ENCODE measurements at places on chromosomes 13 and 19.

DNA sequence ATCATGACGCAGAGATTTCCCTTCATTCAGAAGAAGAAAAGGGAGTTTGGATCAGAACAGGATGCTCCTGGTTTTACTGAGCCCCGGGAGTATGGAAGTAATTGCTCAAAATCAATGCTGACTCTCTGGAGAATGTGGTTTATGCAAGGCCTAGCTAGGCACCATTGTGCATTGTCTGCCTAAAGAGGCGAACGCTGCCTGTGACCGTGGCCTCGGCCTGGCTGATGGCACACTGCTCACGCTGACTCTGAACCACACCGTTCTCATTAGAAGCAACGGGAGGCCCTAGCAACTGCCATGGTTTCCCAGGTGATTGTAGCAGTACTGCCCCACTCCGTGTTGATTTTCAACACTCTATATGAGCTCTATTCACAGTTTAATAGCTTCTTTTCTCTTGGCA, 41.7 kb upstream of the UBL3 start:
- no peak for DNase-seq

GRCh38 chr19:6891761-6892385, 4.5 kb downstream of the ADGRE1 start:
- no peak for DNase-seq

DNA sequence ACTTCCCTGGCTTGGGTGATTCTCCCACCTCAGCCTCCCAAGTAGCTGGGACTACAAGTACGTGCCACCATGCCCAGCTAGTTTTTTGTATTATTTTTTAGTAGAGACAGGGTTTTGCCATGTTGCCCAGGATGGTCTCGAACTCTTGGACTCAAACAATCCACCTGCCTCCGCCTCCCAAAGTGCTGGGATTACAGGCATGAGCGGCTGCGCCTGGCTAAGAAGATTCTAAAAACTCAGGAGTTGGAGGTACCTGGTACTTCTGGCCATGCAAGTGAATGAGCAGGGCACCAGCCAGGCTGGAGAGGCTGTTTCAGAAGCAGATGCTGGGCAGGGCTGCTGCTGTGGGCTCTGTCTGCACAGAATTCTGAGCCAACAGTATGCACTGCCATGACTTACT, 6.1 kb downstream of the MZF1 start:
- no peak for DNase-seq

DNA sequence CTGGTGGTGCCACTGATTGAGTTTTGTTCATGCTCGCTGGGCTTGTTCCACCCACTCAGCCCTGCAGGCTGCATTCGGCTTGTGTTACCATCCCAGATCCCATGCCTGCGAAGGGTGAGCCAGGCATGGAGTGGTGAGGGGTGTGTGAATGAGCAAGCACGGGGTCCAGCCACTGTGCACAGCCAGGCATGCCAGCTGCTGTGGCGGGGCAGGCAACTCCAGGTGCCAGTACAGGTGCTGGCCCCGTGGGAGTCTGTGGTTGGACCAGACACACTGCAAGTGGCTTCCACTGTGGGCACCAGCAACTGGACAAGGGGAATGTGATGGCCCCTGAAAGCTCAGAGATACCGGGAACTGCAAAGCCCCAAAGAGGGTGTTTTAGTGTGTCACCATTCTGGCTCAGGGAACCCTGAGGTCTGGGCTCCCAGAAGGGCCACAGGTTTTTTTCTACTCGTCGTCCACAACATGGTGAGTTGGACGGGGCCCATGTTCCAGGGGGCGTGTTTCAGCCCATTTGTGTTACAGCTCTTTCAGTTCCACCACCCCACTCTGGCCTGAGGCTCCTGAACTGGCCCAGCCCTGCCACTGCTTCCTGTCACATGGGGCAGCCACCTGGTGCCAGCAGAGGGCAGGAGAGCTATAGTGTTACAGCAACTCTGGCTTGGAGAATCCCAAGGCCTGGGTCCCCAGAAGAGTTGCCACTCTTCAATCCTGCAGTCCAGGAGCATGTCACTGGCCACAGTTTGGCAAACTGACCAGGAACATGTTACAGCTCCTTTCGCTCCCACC, 217.0 kb upstream of the OBI1 start:
- DNase-seq, result no peak

Data from T-helper 2 cell treated with Interferon-gamma antibody and Interleukin-4, amounts not matched to agents 5 μg/mL and 100 μg/mL, for 36 hours (primary cell).